ENCODE measurements at places on chromosomes 4 and X.

DNA sequence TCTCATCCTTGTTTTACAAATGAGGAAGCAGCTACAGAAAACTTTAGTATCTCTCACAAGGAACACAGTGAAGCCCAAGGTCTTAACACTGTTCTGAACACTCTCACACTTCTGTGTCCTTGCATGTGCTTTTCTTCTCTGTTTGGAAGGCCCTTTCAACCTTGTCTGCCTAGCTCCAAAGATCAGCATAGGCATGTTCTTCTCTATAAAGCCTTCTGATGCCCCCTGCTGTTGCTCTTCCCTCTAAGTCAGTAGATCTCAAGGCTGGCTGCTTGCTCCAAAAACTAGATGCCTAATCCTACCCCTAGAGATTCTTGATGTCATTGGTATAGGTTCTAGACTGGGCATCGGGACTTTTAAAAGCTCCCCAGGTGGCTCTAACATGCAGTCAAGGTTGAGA, 5.9 kb downstream of the APOO start:
- peak; percentile 14 for DNase-seq

GRCh38 chr4:2689114-2689513, 67.0 kb downstream of the TNIP2 start:
- DNase-seq: no peak

DNA sequence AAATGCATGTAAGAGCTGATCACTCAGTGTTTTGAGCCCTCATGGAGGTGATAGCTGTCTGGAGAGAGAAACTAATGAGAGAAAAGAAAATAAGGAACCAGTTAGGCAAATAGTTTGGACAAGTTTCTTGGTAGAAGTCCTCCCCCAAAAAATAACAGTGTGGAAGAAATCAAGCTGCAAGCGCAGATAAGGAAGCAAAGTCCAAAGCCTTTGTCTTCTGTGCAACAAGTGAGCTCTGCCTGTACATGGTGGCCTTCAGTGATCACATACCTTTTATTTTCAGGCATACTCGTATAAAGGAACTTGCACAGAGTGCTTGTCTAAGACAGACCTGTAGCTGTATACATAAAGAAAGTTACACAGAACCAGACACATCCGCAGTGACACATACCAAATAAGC, 2.5 kb upstream of the UGT2A3 start:
- DNase-seq: no peak

DNA sequence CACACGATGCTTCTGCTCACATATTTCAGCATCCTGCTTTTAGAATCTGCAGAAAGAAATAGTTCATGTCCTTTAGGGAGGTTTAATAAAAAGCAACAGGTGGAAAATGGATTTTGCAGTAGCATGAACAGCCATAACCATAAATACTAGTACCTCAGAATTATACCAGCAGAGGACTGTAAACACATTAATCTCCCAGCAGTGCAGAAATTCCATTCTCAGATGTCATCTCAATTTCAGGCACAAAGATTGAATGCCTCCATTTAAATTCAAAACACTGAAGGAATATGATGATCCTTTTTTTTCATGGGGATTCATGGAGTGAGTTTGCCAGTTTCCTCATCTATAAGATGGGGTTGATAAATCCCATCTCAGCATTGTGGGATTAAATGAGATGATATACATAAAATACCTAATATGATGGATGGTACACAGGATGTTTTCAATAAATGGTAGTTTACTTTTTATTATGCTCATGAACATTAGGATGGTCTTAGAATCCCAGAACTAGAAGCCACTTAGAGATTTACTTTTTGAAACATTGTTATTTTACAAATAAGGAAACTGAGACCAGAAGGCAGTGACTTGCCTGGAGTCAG, 566 bp upstream of the LIMCH1 start:
- no peak for DNase-seq

GRCh38 chr4:6751611-6752485, 30.7 kb upstream of the KIAA0232 start:
- DNase-seq: no peak

- no peak for DNase-seq
These were observed 44.3 kb downstream of the IL21 start for GRCh38 chr4:122576261-122577188.

DNA sequence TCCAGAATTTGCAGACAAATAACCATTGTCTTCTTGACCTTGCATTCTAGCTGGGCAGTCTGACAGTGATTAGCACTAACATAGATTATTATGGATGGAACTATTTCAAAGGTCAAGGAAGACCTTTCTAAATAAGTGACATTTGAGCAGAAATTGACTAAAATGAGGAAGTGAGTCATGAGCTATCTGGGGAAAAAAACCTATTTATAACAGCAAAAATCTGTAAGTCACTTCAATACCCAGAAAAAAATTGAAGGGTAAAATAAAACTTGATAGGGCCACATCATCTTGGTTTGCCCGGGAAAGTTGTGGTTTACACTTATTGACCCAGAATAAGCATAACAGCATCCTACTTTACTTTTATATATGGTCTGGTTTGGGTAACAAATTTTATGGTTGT, 414.6 kb upstream of the HS3ST1 start:
- DNase-seq: no peak

- no peak for DNase-seq
These were observed 244.8 kb upstream of the NEIL3 start for GRCh38 chr4:177064729-177065394.

- no peak for DNase-seq
These were observed 222.6 kb downstream of the SPIN4 start for GRCh38 chrX:63128509-63128908.

DNA sequence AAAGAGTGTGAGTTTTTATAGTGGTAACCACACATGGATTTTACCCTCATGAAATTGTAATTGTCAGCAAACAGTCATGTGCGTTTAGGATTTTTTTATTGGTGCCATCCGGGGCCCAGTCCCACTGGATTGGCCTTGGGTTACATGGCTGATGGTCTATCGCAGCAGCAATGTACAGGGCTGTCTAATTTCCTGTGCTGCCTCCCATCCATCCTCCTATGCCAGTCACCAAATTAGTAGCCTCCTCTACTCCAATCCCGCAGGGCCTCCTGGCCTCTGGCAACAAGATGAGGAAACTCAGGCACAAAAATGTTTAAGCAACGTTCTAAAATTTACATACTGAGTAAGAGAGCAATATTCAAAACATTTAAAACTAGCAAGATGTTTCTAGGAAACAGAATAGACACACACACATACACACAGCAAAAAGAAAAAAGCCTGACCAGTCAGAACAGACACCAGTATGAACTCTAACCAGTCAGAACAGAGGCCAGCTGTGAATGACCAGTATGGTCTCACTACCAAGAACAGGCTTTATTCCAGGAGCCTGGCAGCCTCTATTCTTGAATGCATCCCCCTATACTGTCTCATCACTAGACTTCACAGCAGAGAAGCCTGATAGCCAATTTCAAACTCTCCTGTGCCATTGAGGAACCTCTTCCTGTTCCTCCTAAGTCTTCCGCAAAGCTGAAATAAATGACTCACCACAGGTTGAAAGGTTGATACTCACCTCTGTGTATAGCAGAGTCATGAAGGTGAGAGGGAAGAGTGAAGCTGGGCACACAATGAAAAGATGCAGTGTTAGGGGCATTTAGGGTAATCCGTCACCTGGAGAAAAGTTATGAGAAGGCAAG, 42.6 kb downstream of the CHRNA9 start:
- no peak for DNase-seq

GRCh38 chrX:124249345-124249744, 83.1 kb upstream of the TEX13D start:
- DNase-seq: no peak

DNA sequence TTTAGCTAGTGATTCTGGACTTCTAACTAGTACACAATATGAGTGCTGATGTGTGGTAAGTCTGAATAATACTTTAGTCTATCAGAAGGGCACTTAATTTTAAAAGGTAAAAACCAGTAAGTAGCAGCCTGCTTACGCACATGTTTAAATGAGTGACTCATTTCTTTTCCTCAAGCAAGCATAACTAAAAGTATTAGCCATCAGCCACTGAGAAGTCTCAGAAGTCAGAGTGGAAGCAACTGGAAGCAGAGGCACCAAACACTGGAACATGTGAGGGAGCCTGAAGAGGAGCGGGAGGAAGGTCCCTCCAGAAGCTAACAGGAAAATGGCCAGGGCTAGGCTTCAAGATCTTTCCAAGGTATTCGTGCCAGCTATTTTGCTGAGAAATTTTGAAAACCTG, 257.7 kb downstream of the RAPGEF2 start:
- no peak for DNase-seq

GRCh38 chrX:97616883-97617530, 733.3 kb downstream of the RPA4 start:
- DNase-seq: no peak

DNA sequence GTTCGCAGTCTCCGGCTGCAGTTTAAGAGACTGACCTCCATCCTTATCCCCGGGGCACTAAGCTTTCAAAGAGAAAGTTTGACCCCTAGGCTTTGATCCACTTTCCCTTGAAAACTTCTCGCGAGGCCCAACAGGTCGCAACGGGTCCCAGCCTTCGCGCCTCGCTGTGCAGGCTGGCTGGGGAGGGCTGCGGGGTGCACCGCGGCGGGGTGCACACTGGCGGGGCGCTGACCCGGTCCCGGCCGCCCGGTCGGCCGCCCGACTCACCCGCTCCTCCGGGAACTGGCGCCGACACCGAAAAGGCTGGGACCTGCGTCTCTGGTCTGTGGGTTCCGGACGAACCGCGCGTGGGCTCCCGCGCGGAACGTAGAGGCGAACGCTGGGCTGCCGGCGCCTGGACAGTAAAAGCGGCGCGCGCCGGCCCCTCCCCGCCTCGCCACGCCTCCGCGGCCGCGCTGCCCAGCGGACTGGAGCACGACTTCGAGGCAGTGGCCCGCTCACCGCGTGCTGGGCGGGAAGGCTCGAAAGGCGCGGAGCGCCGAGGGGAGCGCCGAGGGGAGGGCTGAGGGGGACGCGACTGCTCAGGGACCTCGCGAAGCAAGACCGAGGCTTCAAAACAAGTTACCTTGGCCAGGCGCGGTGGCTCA, at the start of gene TAF7L:
Gene TAF7L, minus strand, starts transcription at position 378 of the 647 bp plus-strand sequence. CDS start 3,791 bp downstream, outside the sequence.
- DNase-seq: no peak

DNA sequence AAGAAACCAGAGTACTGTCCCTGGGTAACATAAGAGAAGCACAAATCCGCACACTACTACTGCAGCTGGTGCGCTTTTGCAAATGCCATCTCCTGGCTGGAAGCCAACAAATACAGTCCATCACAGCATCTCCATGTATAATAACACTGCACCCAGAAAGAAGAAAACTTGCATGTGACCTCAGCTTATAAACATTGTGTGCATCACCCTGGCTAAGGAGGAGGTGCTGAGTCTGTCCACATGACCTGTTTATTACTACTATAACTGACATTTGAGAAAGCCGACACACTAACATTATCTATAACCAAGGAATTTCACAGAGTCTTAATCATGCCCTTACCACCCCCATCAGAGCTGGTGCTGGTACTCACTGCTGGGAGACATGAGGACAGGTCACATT, 516.8 kb downstream of the CFAP47 start:
- DNase-seq: no peak

DNA sequence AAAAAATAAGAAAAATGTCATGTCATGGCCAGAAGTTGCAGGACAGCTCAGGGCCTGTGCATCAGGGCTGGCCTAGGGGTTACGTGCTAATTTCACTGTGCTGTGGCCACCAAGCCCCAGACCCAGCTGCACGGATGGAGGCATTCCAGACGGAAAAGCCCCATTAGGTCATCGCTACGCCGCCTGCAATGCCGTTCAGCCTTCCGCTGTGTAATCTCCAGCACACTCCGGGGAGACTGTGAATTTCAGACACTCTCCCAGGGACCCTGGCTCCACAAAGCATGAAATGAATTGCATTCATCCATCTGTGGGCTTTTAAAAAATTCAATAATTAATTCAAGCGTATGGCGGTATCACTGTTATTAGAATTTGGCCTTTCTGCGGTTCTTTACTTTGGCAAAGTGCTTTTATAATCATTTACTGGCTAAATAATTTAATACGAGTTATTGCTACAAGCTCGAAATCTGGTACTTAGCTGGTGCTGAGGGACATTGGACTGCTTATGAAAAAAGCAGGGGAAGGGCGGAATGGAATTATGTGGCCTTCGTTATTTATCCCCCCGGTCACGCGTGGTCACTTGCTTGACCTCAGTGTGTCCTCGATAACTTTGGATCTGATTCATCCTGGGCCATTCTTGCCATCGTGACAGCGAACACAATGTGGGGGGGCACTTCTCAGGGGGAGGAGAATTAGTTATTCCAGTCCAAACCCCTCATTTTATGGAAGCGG, 9.0 kb upstream of the NSG1 start:
- no peak for DNase-seq

DNA sequence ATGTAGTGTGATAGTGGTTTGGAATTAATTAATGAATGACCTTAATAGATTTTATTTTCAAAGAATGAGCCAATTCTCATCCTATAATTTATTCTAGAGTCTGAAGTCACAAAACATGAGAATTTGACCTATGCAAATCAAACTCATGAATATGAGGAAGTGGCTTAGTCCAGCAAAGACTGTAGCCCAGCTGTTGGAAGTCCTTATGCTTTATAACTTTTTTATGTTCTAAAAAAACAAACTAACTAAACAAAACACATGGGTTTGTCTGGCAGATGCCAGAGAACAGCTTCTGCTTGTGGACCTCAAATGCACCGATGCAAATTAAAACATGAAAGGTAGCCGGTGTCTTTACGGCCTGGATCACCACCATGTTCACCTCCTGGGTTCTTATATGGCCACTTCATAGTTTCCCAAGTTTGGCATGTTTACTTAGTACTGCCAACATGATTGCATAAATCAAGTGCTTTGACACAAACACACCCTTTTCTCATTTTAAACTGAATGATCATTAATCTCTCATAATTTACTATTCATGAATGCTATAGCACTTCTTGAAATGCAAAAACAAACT, 277.4 kb downstream of the PAPSS1 start:
- no peak for DNase-seq

- DNase-seq: no peak
These were observed 212.2 kb upstream of the FAT1 start for GRCh38 chr4:186935901-186936300.

- no peak for DNase-seq
These were observed 1066.0 kb upstream of the ADGRL3 start for GRCh38 chr4:60134099-60134498.

DNA sequence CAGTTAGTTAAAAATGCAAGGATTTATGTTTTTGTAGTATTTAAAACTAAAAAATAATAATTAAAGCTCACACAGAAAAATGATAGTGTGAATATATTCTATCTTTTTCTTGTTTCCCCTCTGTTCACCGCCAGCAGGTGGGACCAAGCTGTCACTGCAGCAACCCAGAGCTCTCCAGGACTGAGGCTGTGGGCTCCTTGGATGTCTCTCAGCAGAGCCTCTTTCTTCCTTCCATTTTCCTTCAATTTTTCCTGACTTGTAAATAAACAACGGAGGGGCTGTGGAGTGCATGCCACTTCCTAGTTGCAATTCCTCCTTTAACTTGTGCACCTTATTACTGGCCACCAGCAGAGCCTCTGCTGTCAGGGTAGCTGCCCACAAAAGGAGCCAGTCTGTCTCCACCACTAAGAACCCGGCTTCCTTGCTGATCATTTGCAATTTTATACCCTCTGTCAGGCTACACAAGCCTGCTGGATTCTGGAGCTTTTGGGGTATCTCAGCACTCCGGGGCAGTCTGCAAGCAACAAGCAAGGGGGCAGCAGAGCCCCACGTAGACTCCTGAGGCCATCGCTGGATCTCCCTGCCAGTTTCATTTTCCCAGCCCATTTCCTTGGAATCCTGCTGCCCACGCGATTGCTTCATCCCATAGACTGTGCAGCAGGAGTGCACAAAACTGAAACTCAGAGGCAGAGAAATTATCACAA, 1467.4 kb downstream of the C4orf33 start:
- DNase-seq: no peak
